ENCODE measurements at places on chromosomes 1 and 21.

DNA sequence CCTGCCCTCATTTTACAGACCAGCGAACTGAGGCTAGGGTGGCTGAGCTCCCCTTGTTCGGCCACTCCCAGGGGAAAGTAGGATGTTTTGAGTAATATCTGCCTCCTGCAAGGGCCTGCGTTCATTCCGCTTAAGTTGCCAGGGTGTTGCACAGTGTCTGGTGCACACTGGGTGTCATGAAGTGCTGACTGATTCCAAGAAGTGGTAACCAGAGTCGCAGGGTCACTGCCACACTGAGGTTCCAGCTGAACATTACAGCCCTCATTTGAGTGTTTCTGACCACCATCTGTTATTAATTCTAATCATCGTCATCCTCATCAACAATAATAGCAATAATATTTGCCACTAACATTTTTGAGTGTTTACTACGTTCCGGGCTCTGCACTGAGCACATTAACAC lies 250.6 kb downstream of the KAZN start:
- DNase-seq: no peak

GRCh38 chr1:60151311-60151710 lies 77.7 kb upstream of the C1orf87 start:
- no peak for DNase-seq

GRCh38 chr1:7842517-7842916 lies 10.3 kb downstream of the UTS2 start:
- no peak for DNase-seq

GRCh38 chr1:69688193-69688592 lies 120.5 kb downstream of the LRRC7 start:
- no peak for DNase-seq

DNA sequence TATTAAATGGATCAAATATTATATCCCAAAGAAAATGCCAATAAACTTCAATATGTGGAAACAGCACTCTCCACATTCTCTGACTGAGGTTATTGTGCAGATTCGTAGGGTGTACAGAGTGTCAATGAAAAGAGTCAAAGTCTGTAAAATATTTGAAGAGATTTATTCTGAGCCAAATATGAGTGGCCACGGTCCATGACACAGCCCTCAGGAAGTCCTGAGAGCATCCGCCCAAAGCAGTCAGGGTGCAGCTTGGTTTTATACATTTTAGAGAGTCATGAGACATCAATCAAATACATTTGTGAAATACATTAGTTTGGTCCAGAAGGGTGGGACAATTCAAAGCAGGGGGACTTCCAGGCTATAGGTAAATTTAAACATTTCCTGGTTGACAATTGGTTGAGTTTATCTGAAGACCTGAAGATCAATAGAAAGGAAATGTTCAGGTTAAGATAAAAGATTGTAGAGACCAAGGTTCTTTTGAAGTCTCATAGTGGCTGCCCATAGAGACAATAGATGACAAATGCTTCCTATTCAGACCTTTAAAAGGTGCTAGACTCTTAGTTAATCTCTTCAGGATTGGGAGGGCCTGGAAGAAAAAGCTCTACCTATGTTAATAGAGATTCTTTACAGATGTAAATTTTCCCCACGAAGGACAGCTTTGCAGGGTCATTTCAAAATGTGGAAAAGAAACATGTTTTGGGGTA lies 569.5 kb downstream of the MATN1 start:
- DNase-seq: no peak

DNA sequence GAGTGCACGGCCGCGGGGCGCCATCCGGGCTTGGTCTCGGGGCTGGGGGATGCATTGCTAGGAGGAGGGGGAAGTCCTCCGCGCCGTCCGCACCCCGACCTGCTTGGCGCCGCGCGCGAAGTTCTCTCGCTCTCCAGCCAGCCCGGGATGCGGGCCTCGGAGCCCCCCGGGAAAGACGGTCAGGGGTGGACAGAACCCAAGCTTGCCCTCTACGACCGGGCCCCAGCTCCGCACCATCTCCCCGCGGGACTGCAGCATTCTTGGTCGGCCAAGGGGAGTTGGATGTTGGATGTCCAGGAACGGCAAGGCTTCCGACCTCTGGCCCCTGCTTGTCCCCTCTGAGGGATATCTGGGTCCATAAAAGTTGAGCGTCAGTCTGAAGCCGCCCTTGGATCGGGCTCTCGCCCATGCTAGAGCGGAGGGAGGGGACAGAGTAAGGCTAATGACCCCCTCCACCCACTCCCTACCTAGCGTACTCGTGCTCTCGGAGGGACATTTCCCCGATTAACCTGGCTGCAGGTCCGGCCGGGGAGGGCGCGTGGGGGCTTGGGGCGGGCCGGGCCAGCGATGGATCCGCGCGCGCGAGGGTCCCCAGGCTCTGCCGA lies 522 bp downstream of the DISP3 start:
- DNase-seq: no peak

DNA sequence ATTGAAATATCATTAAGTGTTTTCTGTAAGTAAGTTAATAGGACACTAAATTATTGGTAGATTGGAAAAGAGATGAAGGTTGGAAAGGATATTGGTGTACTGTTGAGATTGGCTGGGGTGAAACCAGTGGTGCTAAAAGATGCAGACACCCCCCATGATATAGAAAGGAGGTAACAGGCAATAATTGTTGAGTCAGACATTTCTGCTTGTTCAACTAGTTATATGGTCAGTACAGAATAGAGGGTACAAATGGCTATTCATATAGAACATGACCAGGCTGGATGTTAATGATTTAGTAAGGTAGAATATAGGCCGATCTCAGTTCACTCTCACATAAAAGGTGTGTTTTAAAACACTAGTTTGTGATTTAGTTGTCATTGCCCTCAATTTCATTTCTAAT lies 104.5 kb downstream of the POU2F1 start:
- DNase-seq: no peak

DNA sequence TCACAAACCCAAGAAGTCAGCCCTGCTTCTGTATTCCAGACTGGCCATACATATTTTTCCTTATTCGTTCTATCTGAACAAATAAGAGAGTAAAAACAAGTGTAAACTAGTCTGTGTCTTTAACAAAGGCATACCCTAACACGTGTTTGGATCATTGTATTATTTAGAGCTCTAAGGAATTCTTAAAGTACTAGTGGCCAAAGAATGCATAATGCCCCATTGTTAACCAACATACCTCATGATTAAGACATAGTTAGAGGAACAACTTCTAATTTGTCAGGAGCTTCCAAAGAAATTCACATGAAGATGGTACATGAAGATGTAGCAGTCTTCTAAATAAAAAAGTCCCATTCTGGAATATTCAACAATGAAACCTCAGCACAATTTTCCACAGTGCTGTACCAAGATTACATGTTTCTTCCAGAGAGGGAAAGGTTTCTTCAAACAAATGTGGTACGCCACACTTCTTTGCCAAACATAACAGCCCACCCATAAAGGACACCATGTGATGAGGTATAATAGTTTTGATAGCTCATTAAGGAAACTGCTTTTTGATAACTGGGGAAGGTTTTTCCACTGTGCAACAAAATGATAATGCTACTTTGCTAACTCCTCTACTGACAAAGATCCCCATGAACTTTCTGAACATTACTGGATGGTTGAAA lies 5.0 kb downstream of the PALMD start:
- DNase-seq: no peak

GRCh38 chr1:228502522-228502921 lies 15.3 kb downstream of the RNF187 start:
- no peak for DNase-seq

DNA sequence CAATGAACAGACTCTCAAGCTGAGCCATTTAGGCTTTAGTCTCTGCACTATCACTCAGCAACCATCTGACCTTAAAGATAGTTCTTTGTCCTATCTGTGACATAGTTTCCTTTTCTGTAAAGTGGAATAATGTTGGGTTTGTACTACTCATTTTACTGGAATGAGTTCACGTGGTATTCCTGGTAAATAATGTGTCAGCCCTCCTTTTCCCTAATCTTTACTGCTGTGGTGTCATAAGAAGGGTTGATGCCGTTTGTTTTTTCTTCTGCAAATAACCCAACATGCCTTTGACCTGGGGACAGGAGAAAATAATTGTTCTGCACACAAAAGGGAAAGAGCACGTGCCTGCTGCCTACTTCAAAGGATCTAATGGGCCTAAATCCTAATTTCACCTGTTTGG lies 297.8 kb downstream of the BRINP3 start:
- DNase-seq: no peak

DNA sequence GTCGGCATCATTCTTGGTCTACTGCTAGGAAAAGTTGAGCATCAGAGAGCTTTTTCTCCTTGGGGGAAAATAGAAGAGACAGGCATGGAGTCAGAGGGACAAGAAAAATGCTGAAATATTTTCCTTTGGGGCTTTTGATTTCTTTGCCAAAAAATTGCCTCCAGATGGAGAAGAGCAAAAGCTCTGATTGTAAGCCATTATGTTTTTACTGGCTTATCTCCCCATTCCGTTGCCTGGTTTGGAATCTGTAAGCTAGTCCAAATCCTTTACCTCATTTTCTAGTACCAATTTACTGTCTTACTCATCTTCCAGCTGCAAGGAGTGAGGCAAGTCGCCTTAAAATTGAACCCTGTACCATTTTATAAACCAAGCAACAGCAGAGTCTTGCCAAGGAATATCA lies 23.3 kb upstream of the NBL1 start:
- no peak for DNase-seq
